ENCODE measurements at places on chromosomes 2 and 18.

- no peak for DNase-seq
Measured at GRCh38 chr2:179311101-179311500, 46.5 kb upstream of the SESTD1 start.

DNA sequence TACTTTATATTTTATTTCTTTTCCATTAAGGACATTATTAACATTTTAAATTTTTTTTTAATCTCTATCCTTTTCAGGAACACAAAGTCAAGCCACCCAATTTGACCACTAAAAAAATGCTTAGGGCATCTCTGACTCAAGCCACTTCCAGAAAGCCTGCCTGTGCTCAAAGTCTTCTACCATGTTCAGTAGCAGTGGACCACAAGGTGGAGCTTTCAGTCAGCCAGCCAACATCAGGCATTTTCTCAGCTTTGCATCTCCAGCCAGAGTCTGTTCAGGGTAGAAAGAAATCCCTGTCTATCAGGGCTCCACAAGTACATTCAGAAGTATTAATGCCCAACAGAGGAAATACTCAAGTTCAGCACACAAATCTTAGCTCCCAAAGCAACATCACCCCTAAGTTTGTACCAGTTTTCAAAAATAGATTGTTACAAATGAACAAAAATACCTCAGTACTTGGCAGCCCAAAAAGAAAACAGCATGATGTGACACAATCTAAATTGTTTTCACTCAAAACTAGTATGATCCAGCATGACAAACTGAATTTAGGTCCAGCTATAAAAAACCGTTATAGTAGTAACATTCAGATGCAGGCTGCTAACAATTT is 37.6 kb downstream of the C18orf63 start:
- no peak for DNase-seq

DNA sequence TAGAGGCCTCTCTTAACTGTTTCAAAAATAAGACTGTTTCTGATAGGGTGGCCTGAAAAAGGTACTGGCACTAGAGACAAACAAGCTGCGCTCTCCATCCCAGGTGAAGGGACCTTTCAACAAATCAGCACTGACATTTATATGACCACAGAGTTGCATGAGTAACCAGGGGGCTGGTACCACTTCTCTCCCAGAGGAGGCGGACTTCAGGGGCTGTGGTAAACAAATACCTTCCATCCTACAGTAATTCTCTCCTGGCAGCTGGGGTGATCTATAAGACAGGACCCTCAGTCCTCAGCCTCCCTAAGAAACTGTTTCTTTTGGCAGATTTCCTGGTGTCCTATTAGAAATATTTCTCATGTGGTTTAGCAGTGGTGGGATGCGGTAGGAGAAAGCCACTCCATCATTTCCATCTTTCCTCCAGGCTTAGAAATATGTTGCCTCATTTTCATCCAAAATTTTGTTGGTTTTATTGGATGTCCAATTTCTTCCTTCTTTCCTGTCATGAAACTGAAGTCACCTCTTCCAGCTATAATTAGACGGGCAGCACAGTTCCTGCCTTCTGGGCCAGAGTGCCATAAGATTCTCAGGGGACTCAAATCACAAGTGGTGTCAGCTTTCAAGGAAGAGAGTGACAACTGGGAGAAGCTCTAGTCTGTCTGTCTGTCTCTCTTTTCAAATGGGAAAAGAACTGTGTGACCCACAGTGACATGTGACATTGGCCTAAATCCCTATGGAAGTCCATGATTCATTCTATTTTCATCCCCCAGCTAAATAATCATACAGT is 96.4 kb downstream of the CYRIA start:
- DNase-seq, result no peak

DNA sequence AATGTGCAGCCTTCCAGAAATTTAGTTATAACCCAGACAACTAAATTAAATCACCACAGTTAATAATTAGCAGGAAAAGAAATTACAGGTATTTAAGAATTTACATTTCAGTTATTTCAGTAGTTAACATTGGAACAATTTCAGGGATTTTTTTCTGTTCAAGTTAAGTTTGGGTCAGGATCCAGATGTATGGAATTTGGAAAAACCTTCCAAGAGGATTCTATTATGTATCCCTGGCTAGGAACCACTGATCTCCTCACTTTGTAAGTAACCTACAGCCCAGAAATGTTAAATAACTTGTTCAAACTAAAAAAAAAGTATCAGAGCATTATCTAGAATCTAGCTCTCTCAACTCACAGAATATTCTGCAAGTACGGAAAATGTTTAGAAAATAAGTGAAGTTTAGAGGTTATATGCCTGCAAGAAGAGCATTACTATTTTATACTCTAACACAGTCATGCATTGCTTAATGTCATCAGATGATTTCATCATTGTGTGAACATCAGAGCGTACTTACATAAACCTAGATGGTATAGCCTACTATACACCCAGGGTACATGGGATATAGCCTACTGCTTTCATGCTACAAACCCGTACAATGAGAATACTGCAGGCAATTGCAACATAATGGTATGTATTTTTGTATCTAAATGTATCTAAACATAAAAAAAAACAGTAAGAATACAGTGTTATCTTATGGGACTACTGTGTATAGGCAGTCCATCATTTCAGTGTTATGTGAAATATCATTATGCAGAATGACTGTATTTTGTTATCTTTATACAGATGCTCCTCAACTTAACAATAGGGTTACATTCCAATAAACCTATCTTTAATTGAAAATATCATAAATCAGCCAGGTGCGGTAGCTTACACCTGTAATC is 6.1 kb downstream of the NCKAP1 start:
- DNase-seq, result no peak
